ENCODE measurements at places on chromosomes 5 and 9. TPM values are rescaled to one million over a fixed set of nuclear protein-coding genes. Genes with fewer than 3 reads are reported as not detected.

GRCh38 chr5:110431603-110432002, 294.9 kb downstream of the TMEM232 start:
- no peak for DNase-seq

RGS7BP gene
- 0.35 TPM for total RNA-seq

DNA sequence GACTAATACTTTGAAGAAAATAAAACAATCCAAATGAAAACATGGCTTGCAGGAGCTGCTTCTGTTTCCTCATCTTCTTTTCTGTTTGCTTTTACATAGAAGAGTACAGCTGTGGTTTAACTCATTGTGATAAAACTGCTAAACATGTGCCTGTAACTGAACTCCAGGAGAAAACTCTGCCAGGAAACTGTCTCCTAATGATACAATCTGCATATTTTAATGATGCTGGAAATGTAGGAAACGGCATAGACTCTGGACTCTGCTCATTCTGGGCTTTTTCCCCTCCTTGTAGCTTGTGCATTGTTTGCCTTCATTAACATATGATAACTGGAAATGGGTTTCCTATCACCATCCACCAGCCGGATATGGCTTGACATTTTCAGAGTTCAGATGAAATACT, 813.3 kb upstream of the WWC1 start:
- no peak for DNase-seq

DNA sequence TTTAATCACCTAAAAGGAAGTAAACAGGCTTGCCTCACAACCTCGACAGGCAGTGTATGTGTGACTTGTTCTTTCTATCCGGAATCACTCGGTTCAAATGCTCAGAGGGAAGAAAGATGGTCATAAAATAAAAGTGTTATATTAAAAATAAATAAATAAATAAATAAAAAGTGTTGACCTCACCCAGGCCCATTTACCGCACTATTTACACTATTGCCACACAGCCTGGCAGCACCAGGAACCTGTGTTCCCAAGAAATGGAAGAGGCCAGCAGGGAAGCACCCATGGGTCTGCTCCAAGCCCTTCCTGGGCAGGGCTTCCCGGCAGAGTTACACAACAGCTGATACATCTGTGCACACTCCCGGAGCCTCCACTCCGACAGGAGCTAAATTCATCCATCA, 127.9 kb downstream of the EFNA5 start:
- peak; percentile 36 for DNase-seq

GRCh38 chr9:8733131-8733954, 933.8 kb upstream of the DMAC1 start:
- no peak for DNase-seq

DNA sequence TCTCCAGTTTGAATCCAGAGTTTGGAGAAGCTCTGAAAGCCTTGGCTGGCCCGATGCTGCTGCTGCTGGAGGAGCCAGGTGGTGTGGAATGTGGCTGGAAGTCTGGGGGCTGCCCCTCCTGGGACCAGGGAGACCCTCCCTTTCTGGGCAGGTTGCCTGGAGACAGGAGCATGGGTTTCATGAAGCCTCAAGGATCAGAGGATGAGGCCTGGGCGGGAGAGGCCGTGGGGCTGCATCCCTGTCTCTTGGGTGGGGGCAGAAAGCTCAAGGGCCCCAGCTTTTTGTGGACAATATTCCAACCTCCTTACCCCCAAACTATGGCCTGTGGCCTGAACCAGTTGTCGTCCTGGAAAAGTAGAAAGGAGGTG, 10.1 kb downstream of the FGF18 start:
- no peak for DNase-seq

GRCh38 chr9:3008091-3008490, 164.2 kb upstream of the PUM3 start:
- DNase-seq = no peak

DNA sequence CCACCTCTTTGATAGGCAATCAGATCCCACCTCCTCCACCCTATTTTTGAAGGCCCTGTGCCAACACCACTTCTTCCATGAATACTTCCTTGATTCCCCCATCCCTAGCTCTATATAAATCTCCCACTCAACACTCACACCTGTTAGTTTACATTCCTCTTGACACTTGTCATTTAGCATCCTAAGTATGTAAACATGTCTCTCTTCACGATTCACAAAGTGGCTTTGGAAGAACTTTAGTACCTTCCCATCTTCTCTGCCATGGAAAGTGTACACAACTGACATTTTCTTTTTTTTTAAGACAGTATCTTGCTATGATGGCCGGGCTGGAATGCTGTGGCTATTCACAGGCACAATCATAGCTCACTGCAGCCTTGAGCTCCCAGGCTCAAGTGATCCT, 1.5 kb upstream of the FXN start:
- no peak for DNase-seq

PPP1R26 gene
- total RNA-seq = 19.7 TPM
